ENCODE measurements at places on chromosomes 7 and 10.

DNA sequence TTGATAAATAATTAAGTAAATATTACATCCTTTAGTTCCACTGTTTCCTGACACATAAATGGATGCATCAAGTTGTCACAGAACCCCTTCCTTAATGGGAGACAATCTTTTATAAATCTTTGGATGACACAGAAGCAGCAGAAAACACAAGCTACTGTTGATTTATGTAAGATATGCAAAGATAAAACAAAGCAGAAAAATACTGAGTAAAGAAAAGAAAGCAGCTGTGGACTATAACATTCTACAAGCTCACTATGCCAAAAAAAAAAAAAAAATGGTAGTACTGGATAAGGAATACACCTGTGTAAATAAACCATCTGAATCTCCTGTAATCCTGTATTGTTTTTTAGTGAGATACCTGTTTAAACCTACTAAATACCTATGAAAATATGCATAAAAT lies 92.0 kb upstream of the FAM180A start:
- H3K27ac ChIP-seq: no peak overlapping the region
- H3K4me1 ChIP-seq: peaks cover 13% of the 10 kb centered on the region
- no peaks in the 10 kb centered on the region for H3K36me3 ChIP-seq
- no peaks in the 10 kb centered on the region for H3K27me3 ChIP-seq
- no peak overlapping the region for H3K4me3 ChIP-seq

DNA sequence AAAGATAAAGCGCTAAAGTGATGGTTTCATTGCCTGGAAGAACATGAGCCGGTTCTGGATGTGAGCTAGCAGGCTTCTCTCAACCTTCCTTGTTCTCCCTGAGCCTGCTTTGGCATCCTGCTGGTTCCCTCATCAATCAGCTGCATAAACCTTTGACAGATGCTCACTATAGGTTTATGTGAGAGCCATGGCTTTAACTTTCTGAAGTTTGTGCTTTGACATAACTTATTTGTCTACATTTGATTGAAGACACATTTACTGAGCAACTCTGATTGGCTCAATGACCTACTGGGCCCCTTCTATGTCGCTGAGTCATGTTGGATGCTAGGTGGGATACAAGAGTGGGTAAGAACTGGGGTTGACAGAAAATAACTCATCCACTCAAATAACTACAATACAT lies 192.0 kb downstream of the ADAM12 start:
- H3K36me3 ChIP-seq: no peaks in the 10 kb centered on the region
- peaks cover 12% of the 10 kb centered on the region for H3K4me1 ChIP-seq
- no peak for DNase-seq
- H3K27me3 ChIP-seq: peaks cover 3% of the 10 kb centered on the region
- H3K27ac ChIP-seq: no peak overlapping the region
- no peak overlapping the region for H3K4me3 ChIP-seq

DNA sequence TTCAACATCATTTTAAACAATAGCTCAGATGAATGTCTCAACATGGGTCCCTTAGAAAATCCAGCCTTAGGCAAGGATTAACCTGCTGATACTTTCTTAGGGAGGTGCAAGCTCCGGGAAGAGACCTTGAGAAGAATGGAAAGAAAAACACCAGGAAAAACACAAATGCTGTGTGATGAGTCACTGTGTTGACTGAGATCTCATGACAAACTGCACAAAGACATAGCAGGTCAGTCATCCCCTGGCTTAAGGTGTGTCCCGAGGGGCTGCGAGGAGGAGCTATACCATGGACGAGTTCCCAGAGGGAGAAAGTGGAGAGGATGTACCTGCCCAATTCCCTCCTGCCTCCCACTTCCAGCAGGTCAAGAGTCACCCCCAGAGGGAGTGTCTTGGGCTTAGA lies 98.0 kb downstream of the TEX36 start:
- no peak overlapping the region for H3K4me3 ChIP-seq
- H3K36me3 ChIP-seq: no peaks in the 10 kb centered on the region
- no peak overlapping the region for H3K27ac ChIP-seq
- peaks cover 2% of the 10 kb centered on the region for H3K27me3 ChIP-seq
- DNase-seq: no peak

DNA sequence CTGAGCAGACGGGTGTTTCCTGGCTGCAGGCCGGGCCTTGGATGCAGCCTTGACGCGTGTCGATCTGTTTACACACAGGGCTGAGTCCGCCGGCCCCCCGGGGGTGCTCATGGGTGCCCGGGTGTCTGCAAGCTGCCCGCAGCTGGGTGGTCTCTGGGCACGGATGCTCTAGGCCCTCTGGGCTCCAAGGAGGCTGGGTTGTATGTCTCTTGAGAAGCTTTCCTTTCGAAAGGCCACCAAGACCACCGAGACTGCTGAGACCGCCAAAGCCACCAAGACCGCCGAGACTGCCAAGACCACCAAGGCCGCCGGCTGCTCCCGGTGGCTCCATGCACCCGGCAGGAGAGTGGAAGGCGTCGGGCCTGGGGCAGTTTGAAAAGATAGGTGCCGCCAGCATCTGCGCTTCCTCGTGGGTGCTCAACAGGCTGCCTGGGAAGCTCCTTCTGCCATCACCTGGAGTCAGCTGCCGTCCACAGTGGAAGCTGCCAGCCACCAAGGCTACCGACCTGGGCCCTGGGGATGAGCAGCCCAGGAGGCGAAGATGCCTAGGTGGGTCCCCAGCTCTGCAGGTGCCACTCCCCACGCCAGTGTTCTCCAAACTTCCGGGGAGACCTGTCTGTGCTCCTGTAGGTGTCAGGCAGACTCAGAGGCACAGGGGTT lies 121.1 kb downstream of the INPP5A start:
- DNase-seq: no peak
- no peak overlapping the region for H3K27ac ChIP-seq
- H3K4me3 ChIP-seq: no peak overlapping the region
- H3K36me3 ChIP-seq: peaks cover 24% of the 10 kb centered on the region
- no peaks in the 10 kb centered on the region for H3K27me3 ChIP-seq

DNA sequence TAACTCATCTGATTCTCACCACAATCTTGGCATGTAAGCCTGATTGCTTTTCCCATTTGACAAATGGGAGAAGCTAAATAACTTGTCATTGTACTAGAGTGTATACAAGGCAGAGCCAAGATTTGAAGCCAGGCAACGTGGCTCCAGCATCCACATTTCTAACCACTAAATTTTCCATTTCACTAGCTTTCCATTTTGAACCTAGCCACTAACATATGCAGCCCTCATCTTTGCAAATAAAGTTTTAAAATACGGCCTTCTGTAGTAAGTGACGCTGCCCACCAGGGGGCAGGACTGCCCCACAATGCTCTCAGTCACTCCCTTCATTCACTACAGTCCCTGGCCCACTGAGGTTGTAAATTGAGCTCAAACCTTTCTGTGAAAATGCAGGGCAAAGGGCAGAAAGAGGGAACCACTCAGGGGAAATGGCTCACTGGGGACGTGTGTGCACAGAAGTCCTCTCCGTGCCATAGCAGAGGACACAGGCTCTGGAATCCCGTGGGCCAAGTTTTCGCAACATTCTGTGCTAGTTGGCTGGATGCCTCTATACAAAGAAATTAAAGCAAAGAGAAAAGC lies 315.7 kb downstream of the TNS3 start:
- H3K27ac ChIP-seq: no peak overlapping the region
- H3K36me3 ChIP-seq: peaks cover 31% of the 10 kb centered on the region
- no peak overlapping the region for H3K4me3 ChIP-seq
- H3K27me3 ChIP-seq: peaks cover 8% of the 10 kb centered on the region
- DNase-seq: peak; percentile 72
- peaks cover 31% of the 10 kb centered on the region for H3K4me1 ChIP-seq

DNA sequence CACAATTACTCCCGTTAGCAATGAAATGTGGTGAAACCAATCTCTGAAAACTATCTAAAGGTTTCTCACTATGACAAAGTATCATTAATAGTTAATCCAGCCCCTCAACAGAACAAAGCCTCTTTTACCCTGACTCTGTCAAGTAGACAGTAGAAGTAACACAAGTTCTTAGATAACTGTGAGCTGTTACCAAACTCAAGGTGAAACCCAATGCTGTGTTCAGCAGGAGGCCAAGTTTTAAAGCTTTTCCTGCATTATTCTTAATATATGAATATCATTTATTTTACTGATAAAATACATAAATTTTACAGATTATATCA lies 109.1 kb downstream of the SRPK2 start:
- peaks cover 34% of the 10 kb centered on the region for H3K4me1 ChIP-seq
- peak overlapping the region; percentile 88 for H3K27ac ChIP-seq
- H3K27me3 ChIP-seq: no peaks in the 10 kb centered on the region
- peaks cover 29% of the 10 kb centered on the region for H3K36me3 ChIP-seq

Data from nephron progenitor cell (in vitro differentiated cells).